ENCODE measurements at places on chromosomes 4 and X.

GRCh38 chr4:140168936-140169335 lies 15.0 kb upstream of the MAML3 start:
- DNase-seq = no peak

DNA sequence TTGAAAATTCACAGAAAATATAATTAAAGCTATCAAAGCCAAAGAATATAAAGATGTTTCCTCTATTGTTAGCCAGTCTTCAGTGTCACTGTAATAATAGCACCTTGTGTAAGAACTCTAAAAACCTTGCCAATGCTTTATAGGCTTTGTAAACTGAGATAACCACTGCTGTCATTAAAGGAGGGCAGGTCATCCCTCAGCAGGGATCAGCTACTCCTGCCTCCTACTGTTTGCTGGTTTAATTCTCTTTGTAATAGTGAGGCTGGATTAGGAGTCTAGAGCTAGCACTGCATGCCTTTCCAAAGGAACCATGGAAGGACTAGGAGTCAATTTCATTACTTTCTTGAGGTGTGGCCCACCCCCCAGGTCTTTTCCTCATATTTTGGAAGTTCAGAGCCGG lies 46.2 kb downstream of the FHIP1A start:
- no peak for DNase-seq

DNA sequence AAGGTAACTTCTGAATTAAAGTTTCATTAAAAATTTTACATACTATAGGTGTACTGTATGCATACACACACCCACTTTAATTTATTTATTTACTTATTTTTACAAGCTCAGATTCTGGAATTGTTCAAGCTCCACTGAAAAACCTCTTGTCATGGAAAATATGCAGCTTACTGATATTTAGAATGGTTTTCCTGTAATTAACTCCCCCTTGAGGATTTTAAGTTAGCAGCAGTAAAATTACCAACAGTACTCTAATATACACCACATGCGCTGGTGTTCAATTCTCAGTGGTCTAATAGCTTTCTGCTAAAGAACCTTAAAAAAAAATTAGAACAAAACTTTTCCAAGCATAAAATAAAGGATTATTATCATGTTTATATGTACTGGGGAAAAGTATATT lies 12.0 kb downstream of the MAB21L2 start:
- DNase-seq = no peak

- no peak for DNase-seq
Measured at GRCh38 chrX:39903937-39904336, 193.8 kb downstream of the BCOR start.

- no peak for DNase-seq
Measured at GRCh38 chrX:48466696-48467095, 3.4 kb downstream of the SLC38A5 start.

DNA sequence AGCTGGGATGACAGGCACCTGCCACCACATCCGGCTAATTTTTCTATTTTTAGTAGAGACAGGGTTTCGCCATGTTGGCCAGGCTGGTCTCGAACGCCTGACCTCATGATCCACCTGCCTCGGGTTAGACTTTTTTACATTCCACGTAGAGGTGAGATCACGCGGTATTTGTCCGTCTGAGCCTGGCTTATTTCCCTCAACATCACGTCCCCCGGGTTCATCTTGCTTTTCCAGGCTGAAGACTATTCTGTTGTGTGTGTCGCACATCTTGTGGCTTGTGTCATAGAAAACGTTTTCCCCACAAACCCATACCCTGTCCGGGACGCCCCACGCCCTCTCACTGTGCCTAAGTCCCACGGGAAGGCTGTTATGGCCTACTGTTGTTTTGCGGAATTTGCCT lies 185.3 kb downstream of the CRLF2 start:
- DNase-seq = no peak
